ENCODE measurements at places on chromosomes 7 and 10.

- DNase-seq: no peak
Measured at GRCh38 chr7:155935005-155935557, 122.8 kb upstream of the SHH start.

GRCh38 chr7:2713370-2713769 lies 25.4 kb downstream of the AMZ1 start:
- DNase-seq: no peak

- DNase-seq: no peak
Measured at GRCh38 chr7:28142650-28143049, 37.9 kb downstream of the JAZF1 start.

DNA sequence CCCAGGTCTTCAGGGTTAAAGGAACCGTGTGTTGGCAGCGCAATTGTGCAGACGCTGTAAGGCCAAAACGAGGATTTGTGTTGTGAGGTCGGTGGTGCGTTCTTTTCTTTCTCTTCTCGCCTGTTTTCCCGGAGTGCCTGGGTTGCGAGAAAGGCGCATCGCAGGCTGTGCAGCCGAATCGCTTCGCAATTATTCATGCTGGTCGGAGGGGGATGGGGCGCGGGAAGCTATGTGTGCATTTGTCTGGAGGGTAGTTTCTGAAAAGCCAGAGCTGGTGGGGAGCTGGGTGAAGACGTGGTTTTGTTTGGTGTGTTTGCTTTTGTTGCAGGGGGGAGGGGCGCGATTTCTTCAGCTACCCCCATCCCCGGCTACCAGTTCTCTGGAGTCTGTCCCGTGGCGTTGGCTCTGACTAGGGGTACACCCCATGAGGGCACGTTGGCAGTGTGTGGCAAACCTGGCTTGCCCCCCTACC lies 2.1 kb downstream of the MXI1 start:
- peak; percentile 67 for DNase-seq

GRCh38 chr7:141275350-141275749 lies 201.5 kb downstream of the TMEM178B start:
- DNase-seq: no peak

- no peak for DNase-seq
Measured at GRCh38 chr7:149456506-149457421, 4.1 kb downstream of the ZNF777 start.

DNA sequence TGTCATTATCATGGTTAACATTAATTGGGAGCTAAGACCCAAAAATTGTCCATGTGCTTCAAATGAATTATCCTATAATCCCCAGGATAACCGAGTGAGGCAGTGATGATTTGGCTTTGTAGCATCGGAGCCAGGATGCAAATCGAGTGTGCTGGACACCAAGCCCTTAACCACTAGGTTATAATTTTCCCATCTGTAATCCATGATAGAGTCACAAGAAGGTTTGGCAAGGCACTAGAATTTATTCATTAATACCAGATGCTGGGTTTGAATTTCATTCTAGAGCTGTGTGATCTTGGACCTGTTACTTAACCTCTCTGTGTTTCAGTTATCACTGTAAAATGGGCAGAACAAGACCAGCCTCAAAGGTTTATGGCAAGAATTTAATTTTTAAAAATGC lies 21.0 kb upstream of the ITGB1 start:
- DNase-seq: no peak

DNA sequence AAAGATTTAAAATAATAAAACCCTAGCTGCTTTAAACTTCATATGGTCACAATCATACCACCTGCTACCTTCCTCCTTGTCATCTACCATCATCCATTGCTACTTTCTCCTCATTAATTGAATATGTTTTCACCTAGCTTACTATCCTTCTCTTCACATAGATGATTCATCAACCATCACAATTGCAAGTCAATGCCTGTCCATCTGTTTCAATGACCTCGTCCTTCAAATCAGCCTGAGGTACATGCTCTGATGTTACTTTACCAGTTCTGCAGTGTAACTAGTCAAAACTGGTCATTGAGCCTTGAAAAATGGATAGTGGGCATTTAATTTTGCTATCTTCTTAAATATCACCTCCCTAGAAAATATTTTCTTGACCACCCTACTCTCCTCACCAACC lies 164.7 kb downstream of the SEMA3E start:
- no peak for DNase-seq

GRCh38 chr7:608954-609353 lies 89.3 kb upstream of the PDGFA start:
- DNase-seq: no peak

GRCh38 chr7:82294382-82294784 lies 149.2 kb downstream of the CACNA2D1 start:
- DNase-seq: no peak

All from T-helper 1 cell (primary cell).